Liver (tissue), 10 donors: ENCODE measurements at places on chromosomes 6 and 20. TPM values are rescaled to one million over a fixed set of nuclear protein-coding genes. Genes with fewer than 3 reads are reported as not detected.
A peak's percentile ranks its signal among the peaks of the same experiment; 100 is the strongest.

The CRISP3 gene
- 0.08 TPM for total RNA-seq

The LPA gene
- 62.8 TPM for total RNA-seq

The TFEB gene
- 6.2 TPM for total RNA-seq

The SSTR4 gene
- not detected for total RNA-seq

The CLPSL2 gene
- total RNA-seq = not detected

The C6orf58 gene
- total RNA-seq = 0.08 TPM

GRCh38 chr6:28587746-28588075, 62.0 kb downstream of the GPX5 start:
- peaks cover 6% of the 10 kb centered on the region for H3K4me1 ChIP-seq
- no peak overlapping the region for H3K27ac ChIP-seq

- peaks cover 20% of the 10 kb centered on the region for H3K4me1 ChIP-seq
- H3K27ac ChIP-seq = peak overlapping the region; percentile 99
Observed at GRCh38 chr6:36442103-36442670, 467 bp downstream of the PXT1 start.

- H3K4me3 ChIP-seq = no peak overlapping the region
- H3K27ac ChIP-seq = no peak overlapping the region
- no peaks in the 10 kb centered on the region for H3K4me1 ChIP-seq
- H3K27me3 ChIP-seq = no peaks in the 10 kb centered on the region
Observed at GRCh38 chr20:12644461-12644860, 364.3 kb upstream of the SPTLC3 start.

DNA sequence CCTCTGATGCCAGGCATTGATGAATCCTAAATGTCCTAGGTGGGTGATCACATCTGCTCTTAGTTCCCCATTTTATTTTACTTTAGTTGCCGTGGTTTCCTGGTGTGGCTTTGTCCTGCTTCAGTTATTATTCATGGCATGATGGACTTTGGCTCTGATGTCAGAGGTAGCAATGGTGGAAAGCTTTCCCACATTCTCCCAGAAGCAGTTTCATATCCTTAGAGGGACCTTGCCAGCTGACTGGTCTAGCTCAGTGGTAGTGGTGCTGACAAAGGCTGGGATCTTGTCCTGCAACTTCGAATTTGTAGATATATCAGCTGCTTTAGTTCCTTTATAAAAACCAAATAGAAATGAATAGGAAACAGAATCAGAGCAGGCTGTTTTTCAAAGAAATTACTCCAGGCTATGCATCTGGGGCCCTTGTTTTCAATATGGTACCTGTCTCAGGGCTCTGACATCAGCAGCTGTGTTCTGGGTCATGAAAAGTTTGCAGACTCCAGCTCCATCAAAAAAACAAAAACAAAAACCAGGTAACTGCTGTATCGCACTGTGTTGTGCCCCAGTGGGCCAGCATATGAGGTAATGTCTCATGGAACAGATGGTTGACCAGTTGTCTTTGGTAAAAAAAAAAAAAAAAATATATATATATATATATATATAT, 133.7 kb downstream of the PLCB4 start:
- no peak overlapping the region for H3K4me3 ChIP-seq
- H3K27ac ChIP-seq = no peak overlapping the region
- DNase-seq = no peak
- H3K4me1 ChIP-seq = no peaks in the 10 kb centered on the region
- H3K36me3 ChIP-seq = no peaks in the 10 kb centered on the region
- H3K27me3 ChIP-seq = no peaks in the 10 kb centered on the region

DNA sequence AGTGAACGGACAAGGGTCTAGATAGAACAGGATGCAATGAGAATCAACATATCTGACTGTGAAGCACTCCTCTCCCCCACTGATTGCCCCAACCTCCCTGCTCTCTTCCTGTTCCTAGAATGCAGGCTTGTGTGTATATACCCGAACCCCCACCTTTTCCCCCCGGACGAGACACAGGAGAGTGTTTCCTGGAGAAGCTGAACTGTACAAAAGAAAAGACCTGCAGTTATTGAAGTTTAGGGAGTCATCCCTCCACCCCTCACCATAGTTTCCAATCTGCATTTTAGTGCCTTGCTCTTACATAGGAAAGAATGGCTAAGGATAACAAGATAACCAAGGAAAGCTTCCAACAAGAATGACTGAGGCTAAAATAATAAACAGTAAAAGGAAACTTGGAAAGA, 55.5 kb upstream of the PDE10A start:
- H3K36me3 ChIP-seq = no peaks in the 10 kb centered on the region
- DNase-seq = no peak
- peaks cover 4% of the 10 kb centered on the region for H3K27me3 ChIP-seq
- no peak overlapping the region for H3K27ac ChIP-seq

- H3K27ac ChIP-seq = no peak overlapping the region
- no peaks in the 10 kb centered on the region for H3K27me3 ChIP-seq
- DNase-seq = no peak
- H3K36me3 ChIP-seq = no peaks in the 10 kb centered on the region
- H3K4me3 ChIP-seq = no peak overlapping the region
Observed at GRCh38 chr6:4318321-4318720, 182.9 kb upstream of the ECI2 start.

DNA sequence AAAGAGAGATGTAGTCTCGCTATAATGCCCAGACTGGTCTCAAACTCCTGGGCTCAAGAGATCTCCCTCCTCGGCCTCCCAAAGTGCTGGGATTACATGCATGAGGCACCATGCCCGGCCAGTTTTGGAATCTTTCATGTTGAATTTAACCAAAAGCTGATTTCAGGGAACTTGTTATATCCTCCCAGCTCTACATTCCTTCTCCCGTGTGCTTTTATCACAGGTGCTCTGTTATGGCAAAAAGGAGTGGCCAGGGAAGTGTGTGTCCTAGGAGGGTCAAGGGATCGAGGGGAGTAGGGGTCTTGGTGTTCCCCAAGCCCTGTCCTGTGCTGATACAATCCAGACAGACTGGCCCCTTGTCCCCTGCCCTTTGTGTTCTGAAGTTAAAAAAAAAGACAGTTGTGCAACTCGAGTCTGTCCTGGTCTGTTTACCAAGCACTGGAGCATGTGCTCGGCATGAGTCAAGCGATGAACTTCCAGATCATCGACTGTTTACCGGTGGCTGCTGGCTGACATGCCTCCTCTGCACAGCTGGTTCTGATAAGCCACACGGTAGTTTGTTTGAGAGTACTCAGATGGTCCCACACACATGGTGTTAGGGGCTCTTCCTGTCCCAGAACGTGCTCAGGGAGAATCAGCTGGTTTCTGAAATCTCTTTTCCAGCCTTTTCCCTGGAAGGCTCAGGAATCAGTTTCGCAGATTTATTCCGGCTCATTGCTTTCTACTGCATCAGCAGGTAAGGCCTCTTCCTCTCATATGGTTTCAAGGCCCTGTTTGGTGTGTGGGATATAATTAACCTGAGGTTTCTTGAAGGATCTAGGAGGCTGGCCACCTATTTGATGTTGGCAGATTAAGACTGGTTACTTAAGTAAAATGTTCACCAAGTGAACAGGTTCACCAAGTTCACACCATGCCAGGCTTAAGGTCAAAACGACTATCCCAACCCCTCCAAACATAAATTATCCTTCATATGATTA, 52.6 kb upstream of the NAA20 start:
- H3K27ac ChIP-seq = peak overlapping the region; percentile 76
- no peaks in the 10 kb centered on the region for H3K27me3 ChIP-seq
- H3K4me3 ChIP-seq = no peak overlapping the region
- peak; percentile 40 for DNase-seq

- no peaks in the 10 kb centered on the region for H3K36me3 ChIP-seq
- DNase-seq = no peak
- no peaks in the 10 kb centered on the region for H3K4me1 ChIP-seq
- no peak overlapping the region for H3K27ac ChIP-seq
- H3K27me3 ChIP-seq = no peaks in the 10 kb centered on the region
Observed at GRCh38 chr6:166751051-166751595, 124.1 kb upstream of the RPS6KA2 start.

- H3K4me3 ChIP-seq = no peak overlapping the region
- no peaks in the 10 kb centered on the region for H3K27me3 ChIP-seq
- H3K27ac ChIP-seq = no peak overlapping the region
- DNase-seq = no peak
- no peaks in the 10 kb centered on the region for H3K36me3 ChIP-seq
Observed at GRCh38 chr6:121678245-121678644, 242.8 kb downstream of the GJA1 start.

- no peaks in the 10 kb centered on the region for H3K27me3 ChIP-seq
- H3K36me3 ChIP-seq = no peaks in the 10 kb centered on the region
- no peaks in the 10 kb centered on the region for H3K4me1 ChIP-seq
- H3K4me3 ChIP-seq = no peak overlapping the region
- no peak overlapping the region for H3K27ac ChIP-seq
Observed at GRCh38 chr20:38229376-38230252, 30.9 kb downstream of the KIAA1755 start.

DNA sequence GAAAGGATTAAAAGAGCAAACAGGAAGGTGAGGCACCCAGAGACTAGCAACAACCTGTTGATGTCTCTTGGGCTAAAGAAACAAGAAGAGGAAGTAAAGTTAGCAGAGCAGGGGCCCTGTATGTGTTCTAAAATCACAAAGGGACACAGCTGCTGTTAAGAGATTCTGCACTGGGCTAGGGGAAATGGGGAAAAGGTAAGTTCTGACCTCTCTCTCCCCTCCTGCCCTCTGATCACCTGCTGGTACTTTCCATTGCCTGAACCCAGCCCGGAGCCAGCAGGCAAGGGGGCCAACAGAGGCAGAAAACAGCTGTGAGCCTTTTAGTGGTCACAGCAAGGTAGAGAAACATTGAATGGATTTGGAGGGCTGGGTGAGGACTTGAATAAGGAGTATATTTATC, 13.5 kb upstream of the CNR1 start:
- H3K27ac ChIP-seq = no peak overlapping the region
- H3K36me3 ChIP-seq = no peaks in the 10 kb centered on the region
- peaks cover 2% of the 10 kb centered on the region for H3K27me3 ChIP-seq

- no peak overlapping the region for H3K4me3 ChIP-seq
- no peak for DNase-seq
- no peaks in the 10 kb centered on the region for H3K4me1 ChIP-seq
- H3K27me3 ChIP-seq = no peaks in the 10 kb centered on the region
- peaks cover 2% of the 10 kb centered on the region for H3K36me3 ChIP-seq
Observed at GRCh38 chr6:90209527-90209926, 87.1 kb downstream of the BACH2 start.

DNA sequence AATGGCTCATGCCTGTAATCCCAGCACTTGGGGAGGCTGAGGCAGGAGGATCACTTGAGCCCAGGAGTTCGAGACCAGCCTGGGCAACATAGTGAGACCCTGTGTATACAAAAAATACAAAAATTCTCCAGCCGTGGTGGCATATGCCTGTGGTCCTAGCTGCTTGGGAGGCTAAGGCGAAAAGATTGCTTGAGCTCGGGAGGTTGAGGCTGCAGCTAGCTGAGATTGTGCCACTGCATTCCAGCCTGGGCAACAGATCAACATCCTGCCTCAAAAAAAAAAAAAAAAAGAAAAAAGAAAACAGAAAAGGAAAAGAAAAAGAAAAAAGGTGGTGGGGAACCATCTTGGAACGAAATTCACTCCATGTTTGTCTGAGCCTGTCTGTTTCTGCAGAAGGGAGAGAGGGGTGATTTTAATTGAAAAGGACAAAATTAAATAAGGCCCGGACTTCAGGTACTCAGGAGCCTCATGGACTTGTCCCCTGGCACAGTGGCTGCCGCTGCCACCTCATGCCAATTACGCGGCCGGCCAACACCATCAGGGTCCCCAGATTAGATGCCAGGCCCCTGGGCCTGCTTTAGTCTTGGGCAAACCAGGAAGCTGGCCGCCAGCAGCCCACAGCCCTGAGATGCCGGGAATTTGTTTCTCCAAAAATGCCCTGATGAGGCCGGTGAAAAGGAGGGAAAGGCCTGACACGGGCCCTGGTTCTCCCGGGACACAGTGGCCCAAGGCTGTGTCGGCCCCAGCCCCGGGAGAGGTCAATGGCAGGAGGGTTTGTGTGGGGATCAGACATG, 37.8 kb upstream of the STX16 start:
- no peaks in the 10 kb centered on the region for H3K4me1 ChIP-seq
- H3K4me3 ChIP-seq = no peak overlapping the region
- H3K27me3 ChIP-seq = no peaks in the 10 kb centered on the region
- no peak for DNase-seq
- no peaks in the 10 kb centered on the region for H3K36me3 ChIP-seq
- H3K27ac ChIP-seq = no peak overlapping the region

- peaks cover 4% of the 10 kb centered on the region for H3K4me1 ChIP-seq
- H3K36me3 ChIP-seq = no peaks in the 10 kb centered on the region
- H3K4me3 ChIP-seq = no peak overlapping the region
- H3K27me3 ChIP-seq = no peaks in the 10 kb centered on the region
Observed at GRCh38 chr6:34360556-34360955, 31.9 kb downstream of the NUDT3 start.

DNA sequence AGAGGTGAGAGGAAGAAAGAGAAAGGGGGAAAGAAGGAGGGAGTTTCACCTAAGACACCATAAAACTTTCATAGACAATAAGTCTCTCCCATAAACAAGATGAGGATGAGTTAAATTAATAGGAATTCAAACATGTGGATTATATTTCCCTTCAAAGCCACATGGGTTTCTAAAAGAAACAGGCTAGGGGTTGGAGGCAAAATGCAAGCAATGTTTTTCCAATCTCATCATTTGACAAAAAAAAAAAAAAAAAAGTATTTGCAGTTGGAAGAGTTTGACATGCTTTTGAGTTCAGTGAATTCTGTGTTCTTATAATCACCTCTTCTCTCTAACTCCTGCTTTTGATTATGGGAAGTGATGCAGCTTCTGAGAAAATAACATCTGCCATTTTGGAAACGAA, 286.5 kb upstream of the PRND start:
- H3K4me1 ChIP-seq = no peaks in the 10 kb centered on the region
- H3K27ac ChIP-seq = no peak overlapping the region
- H3K4me3 ChIP-seq = no peak overlapping the region

DNA sequence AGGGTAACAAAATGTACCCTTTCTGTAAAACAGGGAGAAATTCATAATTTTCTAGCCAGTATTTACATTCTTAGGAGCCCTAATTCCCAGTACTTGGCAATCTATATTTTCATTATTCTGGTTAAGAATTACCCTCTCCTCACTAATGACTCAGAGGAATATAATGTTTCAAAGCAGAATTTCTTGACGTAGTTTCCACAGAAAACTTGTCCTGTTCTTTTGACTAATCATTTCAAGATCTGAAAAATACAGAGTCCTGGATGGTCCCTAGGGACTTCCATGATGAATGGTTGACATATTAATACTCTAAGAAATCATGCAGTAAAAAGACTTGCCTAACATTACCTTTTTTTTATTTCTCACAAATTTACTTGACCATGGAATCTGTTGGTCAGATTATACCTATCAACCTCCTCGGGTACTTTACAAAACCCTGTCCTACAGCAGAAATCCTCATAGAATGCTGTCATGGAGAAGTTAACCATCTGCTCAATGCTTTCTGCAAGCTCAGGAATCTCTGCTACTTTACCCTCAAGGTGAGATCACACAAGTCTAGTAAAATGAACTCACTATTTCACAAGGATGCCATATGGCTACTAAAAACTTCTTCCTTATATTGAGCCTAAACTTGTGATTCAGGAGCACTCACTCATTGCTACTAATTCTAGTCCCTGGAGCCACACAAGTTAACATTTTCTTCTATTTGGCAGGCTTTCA, 202.1 kb upstream of the CNR1 start:
- H3K4me1 ChIP-seq = no peaks in the 10 kb centered on the region
- H3K27me3 ChIP-seq = no peaks in the 10 kb centered on the region
- no peak for DNase-seq
- no peaks in the 10 kb centered on the region for H3K36me3 ChIP-seq
